ENCODE measurements at places on chromosomes 3 and 15.

DNA sequence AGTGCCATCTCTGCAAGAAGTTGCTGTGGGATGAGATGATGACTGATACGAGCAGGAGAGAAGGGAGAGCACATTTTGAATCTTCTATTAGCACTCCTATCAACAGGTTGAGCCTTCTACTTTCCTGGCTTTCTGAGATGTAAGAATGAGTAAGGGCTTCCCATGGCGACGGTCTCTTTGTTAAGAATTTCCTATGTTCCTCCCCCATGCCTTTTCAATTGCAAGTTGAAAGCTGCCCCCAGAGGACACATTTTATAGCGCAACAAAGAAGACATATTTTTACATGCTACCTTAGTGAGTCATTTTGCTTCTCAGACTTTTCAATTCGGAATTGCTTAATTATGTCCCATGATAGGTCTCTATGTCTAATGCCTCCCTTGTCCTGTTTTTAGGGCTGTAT lies 71.3 kb upstream of the LRTM1 start:
- no peak for DNase-seq

DNA sequence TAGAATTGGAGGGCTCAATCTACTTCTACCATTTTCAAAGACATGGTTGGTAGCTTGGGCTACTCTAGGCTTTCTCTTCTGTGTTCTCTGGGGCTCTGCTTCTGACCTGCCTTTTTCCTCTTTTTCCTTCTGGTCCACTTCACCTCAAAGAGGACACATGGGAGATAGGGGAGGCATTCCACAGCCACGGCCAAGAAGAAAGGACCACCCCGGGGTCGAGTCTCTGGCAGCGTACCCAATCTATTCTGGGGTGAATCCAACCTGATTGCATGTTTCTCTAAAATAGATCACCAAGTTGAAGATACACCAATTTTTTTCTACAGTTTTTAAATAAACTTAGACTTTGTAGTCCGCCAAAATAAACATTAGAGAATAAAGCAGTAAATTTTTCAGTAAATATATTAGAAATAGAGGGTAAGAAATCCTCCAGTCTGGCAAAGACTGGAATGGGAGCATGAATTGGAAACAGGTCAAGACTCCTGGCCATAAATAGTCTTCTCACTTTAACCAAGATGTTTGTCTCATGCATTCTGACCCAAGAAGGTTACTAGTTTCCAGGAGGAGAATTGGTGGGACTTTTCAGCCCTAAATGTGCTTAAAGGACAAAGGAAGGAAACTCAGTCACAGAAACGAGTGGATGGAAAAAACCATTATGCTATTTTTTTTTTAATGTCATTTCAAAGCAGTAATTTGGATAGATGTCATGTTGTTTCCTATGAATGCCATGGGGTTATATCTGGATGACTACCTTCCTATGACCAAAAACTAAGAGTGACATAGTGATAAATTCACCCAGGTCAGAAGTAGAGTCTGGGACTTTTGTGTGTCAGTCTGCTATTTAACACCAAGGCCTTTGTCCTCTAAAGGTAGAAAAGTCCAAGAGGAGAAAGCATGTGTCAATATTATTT lies 71.3 kb upstream of the PHLDB2 start:
- DNase-seq, result no peak

GRCh38 chr3:40588406-40588805 lies 63.6 kb downstream of the ZNF621 start:
- no peak for DNase-seq

DNA sequence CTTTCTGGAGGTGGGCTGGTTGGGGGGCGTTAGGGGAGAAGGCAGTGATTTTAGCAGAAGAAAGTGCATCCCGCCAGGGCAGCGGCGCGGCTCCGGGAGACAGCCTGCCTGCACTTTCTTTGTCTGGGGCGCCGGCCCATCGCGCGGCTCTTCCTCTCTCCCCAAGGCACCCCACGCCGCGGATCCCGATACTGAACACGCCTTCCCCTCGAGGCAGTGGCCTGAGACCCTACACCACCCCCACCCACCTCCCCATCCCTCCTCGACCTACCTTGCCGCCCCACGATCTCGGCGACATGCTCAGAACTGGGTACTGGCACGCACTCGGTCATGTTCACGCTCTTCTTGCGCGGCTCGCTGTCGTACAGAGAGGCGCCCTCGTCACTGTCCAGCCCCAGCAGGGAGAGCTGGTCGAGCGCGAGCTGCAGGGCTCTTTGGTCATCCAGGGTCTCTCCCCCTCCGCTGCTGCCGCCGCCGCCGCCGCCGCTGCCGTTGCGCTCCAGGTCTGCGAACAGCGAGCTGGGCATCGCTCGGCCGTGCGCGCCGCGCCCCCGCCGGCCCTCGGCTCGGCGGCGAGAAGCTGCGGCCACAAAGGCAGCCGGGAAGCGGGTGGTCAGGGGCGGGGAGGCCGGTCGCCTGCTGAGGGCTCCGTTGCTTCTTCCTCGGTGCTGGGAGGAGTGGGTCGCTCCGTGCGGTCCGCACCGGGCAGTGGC lies 483 bp downstream of the MEX3B start:
- no peak for DNase-seq
